Stimulated activated CD8-positive, alpha-beta memory T cell treated with anti-CD3 and anti-CD28 coated beads, Interleukin-4, amount 100 ng/mL, for 1 hour (primary cell): ENCODE measurements at places on chromosomes 7 and 10.

GRCh38 chr10:6244510-6244909 lies 41.8 kb downstream of the PFKFB3 start:
- DNase-seq = no peak

DNA sequence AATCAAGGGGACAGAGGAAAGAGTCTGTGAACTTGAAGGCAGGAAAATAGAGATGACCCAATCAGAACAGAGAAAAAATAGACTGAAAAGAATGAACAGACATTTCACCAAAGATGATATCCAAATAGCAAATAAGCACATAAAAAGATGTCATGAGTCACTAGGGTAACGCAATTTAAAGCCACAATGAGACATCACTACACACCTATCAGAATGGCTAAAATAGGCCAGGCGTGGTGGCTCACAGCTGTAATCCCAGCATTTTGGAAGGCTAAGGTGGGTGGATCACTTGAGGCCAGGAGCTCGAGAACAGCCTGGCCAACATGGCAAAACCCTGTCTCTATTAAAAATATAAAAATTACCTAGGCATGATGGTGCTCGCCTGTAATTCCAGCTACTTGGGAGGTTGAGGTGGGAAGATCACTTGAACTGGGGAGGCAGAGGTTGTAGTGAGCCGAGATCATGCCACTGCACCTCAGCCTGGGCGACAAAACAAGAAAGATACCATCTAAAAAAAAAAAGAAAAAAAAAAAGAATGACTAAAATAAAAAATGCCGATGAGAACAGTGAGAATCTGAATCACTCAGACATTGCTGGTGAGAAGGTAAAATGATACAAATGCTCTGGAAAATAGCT lies 100.9 kb downstream of the LHPP start:
- DNase-seq = no peak

DNA sequence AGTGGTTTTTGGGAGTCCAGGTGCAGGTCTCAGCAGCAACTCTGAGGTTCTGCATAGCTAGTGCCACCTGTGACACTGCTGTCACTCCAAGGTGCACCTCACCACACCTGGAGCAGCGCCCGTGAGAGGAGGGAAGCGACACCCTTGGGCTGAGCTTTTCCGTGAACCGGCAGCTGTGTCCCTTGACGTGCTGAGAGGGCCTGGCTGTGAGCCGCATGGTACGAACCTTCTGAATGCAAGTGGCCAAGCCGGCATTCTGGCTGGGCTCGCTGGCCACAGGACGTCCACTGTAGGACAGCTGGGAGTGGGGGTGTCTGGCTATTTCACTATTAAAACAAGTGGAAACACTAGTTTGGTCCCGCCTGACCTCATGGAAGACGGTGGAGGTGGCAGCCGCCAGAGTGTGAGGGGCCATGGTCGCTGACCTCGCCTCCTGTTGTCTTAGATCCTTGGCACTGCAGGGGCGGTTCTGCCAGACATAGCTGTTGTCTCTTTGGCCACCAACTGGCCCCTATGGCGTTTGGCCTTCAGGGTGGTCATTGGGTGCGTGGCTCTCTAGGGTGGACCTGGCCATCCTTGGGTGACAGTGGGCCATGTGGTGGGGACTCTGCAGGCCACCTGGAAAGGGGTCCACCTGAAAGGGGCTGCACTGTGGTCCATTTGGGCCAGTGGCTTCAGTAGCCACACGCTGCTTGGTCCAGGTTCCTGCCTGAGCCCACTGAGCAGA lies 12.9 kb downstream of the INPP5A start:
- DNase-seq = no peak

GRCh38 chr7:113093561-113093960 lies 6.9 kb upstream of the GPR85 start:
- DNase-seq = no peak

- DNase-seq = no peak
Observed at GRCh38 chr10:114686013-114686412, 27.9 kb upstream of the ABLIM1 start.

- no peak for DNase-seq
Observed at GRCh38 chr7:12909483-12909882, 222.1 kb downstream of the ARL4A start.

DNA sequence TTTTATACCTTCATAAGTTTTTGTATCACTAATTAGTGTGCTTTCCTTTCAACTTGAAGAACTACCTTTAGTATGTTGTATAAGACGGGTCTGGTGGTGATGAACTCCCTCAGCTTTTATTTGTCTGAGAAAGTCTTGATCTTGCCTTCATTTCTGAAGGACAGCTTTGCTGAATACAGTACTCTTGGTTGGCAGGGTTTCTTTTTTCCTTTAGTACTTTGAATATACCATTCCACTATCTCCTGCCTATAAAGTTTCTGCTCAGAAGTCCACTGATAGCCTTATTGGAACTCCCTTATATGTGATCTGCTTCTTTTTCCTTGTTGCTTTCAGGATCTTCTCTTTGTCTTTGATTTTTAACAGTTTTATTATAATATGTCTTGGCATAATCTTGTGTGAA lies 230.9 kb downstream of the HPSE2 start:
- no peak for DNase-seq

GRCh38 chr10:47164126-47164799 lies 135.7 kb upstream of the GDF10 start:
- DNase-seq = no peak

DNA sequence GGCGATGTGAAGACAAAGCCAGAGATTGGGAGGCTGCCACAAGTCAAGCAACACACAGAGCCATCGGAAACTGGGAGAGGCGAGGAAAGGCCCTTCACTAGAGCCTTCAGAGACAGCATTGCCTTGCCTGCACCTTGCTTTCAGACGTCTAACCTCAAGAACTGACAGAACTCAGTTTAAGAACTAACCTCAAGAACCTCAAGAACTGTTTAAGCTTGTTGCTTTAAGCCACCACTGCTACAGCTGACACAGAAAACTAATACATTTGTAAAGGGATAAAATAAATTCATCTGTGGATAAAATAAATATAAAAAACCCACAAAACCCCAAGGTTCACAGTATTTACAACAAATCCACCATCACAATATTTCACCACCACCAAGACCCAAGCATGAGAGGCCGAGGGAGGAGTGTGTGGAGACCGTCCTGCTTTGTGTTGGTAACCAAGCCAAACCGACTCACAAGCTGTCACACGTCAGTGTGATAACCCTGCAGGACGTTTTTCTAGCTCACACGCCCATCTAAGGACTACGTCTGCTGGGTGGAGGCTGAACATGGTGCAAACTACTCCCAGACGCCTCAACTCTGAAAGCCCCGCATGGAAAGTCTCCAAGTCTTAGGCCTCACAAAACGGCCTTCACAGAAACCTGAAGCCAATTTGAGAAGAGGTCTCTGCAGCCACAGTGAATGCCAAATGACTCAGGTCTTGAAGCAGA lies 116.8 kb downstream of the ABLIM1 start:
- DNase-seq = peak; percentile 57

- no peak for DNase-seq
Observed at GRCh38 chr7:121307021-121307574, 21.7 kb upstream of the WNT16 start.

DNA sequence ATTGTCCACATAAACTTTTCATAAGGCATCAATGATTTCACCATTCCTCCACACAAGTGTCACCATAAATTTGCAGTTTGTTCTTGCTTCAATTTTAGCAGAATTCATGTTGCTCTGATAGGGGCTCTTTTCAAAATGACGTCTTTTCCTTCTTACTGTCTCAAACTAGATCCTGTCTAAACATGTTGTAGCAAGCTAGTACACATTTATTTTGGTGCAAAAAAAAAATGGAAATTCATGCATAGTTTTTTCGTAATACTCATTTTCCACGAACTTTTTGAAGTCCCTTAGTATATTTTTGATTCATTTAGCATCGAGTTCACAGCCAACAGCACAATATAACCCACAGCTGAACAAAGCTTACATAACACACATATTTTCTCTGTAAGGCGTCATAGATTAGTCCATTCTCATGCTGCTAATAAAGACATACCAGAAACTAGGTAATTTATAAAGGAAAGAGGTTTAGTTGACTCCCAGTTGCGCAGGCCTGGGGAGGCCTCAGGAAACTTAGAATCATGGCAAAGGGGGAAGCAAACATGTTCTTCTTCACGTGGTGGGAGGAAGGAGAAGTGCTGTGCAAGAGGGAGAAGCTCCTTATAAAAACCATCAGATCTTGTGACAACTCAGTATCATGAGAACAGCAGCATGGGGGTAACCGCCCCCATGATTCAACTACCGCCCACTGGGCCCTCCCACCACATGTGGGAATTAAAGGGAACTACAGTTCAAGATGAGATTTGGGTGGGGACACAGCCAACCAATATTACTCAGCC lies 301.5 kb downstream of the CCDC3 start:
- no peak for DNase-seq

DNA sequence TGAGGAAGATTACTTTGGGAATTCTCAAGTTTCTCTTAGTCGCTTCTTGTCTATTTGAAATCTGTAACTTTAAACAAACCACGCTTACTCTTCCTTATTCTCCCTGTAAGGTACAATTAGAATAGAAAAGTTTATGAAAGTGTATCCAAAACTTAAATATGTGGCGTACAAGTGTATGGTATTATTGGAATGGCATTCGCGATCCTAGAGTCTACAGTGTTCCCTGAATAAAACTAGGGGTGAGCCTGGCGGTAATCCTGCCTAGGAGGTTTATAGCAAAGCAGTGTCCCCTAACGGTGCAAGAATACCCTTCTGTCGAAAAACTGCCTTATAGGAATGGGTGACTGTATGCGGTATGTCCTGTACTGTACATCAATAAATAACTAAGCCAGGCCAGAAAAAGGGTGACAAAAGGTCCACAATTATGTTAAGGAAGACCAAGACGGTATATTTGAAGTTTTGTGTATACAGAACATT lies 1.2 kb downstream of the TASOR2 start:
- DNase-seq = no peak

- no peak for DNase-seq
Observed at GRCh38 chr7:1062296-1063294, 18.2 kb downstream of the GPR146 start.

GRCh38 chr10:33706746-33707145 lies 372.3 kb upstream of the NRP1 start:
- DNase-seq = no peak

- no peak for DNase-seq
Observed at GRCh38 chr7:155188357-155188756, 109.3 kb upstream of the INSIG1 start.

GRCh38 chr7:150719436-150719835 lies 3.0 kb downstream of the GIMAP1 start:
- DNase-seq = no peak

- DNase-seq = no peak
Observed at GRCh38 chr7:77944183-77945182, 145.9 kb downstream of the PHTF2 start.

- DNase-seq = no peak
Observed at GRCh38 chr10:30963992-30964930, 67.4 kb downstream of the ZNF438 start.

DNA sequence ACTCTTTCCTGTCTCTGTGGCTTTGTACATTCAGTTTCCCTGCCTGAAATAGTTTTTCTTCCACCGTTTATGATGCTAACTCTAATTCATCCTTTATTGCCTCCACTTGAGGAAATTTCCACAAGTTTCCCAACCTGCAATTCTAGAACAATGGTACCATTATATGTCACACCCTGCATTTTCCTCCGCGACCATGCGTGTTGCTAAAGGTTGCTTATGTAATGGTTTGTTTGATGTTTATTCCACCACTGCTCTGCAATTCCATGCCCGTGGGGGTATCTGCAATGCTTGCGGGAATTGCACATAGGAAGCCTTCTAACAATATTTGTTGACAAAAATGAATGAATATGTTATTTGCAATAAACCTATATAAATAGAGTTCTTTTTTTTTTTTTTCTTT lies 69.5 kb upstream of the ST8SIA6 start:
- DNase-seq = no peak

DNA sequence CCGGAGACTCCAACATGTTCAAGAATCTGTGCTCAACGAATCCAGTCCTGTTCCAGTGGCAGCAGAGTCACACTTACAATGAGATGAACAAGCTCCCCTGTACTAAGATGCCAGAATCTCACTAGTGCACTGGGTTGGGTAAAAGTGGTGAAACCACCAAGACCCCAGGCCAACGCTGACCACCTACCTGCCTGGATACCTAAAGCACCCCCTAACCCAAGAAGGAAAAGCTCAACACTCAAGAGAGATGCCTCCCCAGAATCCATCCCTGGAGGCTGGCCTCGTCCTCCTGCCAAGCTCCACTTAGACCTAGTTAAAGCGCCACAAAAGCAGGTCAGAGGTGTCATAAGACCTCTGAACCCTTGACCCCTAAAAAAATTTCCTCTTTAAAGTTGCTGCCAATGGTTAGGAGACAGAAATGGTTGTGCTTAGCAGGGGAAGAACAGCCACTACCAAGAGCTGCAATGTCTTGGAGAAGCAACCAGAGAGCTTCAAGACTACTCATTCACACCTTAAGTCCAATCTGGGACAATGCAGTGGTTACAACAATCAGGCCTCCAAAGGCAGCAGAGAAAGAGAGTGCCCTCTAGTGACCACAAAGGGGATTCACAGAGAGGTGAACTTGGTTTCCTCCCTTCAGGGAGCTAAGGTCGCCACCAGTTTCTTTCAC lies 94.6 kb upstream of the MACROH2A2 start:
- no peak for DNase-seq

- no peak for DNase-seq
Observed at GRCh38 chr7:1693419-1693990, 23.4 kb downstream of the ELFN1 start.

DNA sequence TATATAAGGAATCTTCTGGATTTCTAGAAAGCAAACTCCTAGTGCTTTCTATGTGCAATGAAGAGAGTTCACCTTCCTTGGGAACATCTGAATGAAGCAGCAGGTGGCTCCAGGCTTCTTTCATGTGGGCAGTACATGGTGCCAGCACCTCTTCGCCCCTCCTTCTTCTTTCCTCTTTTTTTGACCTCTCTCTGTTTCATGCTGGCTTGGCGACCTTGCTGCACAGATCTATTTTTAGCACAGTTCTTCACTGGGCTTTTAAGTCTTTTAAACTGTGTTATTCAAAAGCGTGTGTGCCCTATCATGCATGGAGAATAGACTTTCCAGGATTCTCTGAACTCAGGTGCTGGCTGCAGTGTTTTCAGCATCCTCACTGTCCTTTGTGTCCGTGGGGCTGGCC lies 400.3 kb upstream of the PRKCQ start:
- DNase-seq = no peak

GRCh38 chr10:43595739-43596298 lies 10.4 kb upstream of the ZNF485 start:
- DNase-seq = no peak

- no peak for DNase-seq
Observed at GRCh38 chr7:13312307-13312706, 624.9 kb downstream of the ARL4A start.

DNA sequence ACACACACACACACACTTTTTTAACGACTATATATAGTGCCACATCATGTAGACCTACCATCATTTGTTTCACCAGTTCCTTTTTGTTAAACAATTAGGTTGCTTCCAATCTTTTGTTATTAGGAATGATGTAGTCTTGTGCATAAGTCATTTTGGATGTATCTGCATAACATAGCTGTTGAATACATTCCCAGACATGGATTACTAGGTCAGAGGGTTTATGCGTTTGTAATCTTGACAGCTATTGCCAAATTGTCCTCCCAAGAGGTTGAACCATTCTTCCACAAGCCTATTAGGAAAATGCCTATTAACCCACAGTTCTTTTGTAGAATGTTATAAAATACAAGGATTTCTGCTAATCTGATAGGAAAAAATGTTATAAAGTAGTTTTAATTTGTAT lies 87.3 kb downstream of the PALS2 start:
- DNase-seq = no peak
